HTR-8/SVneo (cell line): ENCODE measurements at places on chromosomes 1 and 21.

- DNase-seq: peak; percentile 43
Observed at GRCh38 chr1:27726173-27727044, 648 bp downstream of the FAM76A start.

DNA sequence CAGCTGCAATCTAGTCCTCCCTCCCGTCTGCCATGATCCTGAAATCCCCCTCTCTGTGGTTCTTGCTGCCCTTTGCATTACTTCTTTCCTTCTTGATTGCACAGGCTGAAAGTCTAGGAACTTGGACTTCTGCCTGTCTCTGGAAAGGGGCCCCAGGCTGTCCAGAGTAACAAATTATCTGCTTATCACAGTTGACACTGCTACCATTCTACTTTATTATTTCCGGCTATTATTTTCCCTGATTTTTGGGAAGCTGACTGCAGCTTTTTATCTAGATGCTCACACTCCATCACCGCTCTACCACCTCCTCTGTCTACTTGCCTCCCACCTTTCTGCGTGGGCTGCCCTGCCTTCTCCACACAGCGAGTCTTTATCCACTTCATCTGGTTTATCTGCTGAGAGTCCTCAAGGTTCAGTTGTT is 202.1 kb upstream of the PLXNA2 start:
- DNase-seq: no peak

GRCh38 chr21:41367945-41368734 is 6.3 kb downstream of the MX2 start:
- DNase-seq: no peak

DNA sequence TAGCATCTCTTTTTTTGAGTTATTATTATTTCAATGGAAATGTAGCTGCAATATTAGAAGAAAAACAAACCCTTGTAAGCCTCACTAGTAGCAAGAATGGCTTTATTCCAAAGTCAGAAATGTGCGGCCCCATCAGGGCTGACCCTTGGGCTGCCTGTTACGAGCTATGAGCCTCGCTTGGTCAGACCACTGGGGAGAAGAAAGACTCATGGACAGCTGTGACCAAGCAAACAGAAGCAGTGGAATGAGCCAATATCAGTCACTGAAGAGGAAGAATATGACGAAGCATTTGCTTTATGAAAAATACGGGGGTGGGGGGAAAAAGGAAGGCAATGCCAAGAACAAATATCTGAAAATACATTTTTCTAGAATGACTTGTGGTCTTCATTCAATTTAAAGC is 504.5 kb downstream of the LMO4 start:
- DNase-seq: no peak

GRCh38 chr1:7400566-7400965 is 370.5 kb upstream of the VAMP3 start:
- no peak for DNase-seq
